ENCODE measurements at places on chromosomes 2 and 18.

- DNase-seq = no peak
Measured at GRCh38 chr2:78941751-78942150, 83.8 kb upstream of the REG3G start.

DNA sequence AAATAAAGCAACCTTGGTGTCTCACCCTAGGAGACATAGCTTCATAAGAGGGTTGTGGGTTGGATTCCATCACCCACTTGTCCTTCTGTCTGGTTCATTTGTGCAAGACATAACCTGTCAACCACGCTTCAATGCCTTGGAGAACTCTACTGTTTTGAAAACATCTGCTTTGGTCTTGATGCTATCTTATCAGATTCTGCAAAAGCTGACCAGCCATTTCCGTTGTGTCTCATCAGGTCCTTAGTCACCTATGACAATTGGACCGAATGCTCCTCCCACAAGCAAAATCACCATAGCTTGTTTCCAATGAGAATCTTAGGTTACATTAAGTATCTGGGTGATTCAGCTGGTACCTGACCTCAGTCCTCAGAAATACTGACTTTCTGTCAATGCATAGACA lies 35.4 kb downstream of the STAT4 start:
- DNase-seq = peak; percentile 96

- DNase-seq = peak; percentile 15
Measured at GRCh38 chr2:159712929-159713420, 669 bp downstream of the MARCHF7 start.

DNA sequence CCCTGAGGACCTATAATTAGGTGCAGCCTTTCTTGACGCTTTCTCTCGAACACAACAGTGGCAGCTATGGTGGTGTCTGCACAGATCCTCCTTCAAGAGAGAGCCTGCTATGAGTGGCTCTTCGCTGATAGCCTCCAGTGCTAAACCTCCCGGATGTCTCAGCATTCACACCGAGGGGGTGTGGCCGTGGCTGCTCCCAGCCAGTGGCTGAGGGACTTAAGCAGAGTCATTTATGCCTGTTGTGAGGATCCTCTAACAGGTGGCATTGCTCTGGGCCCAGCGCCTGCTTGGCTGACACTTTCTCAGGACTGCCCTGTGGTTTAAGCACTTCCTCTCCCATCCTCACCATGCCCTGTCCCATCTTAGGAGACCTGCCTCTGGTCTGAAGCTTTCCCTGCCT lies 592.0 kb upstream of the LRRTM1 start:
- no peak for DNase-seq

DNA sequence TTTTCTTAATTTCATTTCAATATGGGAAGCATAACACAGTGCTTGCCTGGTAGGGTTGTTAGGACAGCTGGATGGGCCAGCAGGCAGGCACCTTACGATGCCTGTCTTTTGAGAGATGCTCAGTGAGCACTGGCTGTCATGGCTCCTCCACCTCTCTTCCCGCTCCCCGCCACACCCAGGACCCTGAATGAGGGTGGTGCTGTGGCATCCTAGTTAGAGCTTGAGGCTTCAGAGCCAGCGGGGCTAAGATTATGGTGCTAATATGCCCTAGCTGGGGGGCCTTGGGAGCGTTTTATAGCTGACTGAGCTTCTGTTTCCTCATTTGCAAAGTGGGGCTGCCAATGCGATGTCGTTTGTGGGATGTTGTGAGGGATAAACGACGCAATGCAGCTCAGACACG lies 37.7 kb downstream of the ASB1 start:
- DNase-seq = no peak

All from mammary epithelial cell (primary cell).